Activated T-helper 1 cell treated with anti-CD3 and anti-CD28 coated beads, Interleukin-12 subunit alpha, Interleukin-12 subunit beta, Interleukin-2, Interleukin-4 antibody, amounts not matched to agents 30 ng/mL and 10 ng/mL and 1 ng/mL, durations not matched to agents 14 hours and 24 hours and 36 hours (primary cell): ENCODE measurements at places on chromosomes 2 and 18.

DNA sequence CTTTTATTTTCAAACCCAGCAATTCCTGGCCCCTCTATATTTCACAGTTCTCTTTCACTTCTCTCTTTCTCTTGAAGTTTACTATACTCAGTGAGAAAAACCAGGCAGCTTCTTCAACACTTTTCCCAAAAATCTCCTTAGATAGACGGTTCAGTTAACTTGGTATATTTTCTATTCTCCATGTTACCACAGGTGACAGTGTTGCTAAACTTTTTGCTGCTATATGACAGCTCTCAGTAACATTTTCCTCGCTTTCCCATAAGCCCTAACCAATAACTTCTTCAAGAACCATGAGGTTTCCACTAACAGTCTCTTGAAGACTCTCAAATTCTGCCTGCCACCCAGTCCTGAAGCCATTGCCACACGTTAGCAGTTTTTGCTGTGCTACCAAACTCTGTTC is 45.8 kb downstream of the CYBRD1 start:
- no peak for DNase-seq

DNA sequence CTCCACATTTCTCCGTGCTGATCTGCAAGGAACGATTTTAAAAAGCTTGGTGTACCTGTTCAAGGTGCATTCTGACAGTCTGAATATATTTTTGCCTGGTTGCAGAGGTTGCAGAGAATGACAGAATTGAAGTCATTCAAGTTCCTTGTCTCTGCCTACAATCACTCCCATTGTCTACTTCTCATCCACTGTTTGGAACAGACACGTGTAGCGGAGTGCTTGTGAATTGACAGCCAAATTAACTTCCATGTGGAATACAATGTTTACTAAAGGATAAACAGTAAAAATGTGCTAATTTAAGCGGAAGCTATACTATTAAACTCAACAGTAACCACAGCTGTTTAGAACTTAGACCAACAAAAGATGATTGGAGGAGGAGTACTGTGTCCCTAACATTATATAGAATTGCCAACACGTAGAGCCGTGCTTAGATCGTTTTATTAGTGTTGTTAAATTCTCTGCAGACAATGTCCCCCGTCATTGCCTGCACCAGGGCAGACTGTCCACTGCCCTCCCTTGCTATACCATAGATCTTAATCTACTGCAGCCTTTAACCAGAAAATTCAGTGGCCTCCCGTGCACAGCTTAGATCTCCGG is 87.3 kb upstream of the ZCCHC2 start:
- DNase-seq, result no peak

DNA sequence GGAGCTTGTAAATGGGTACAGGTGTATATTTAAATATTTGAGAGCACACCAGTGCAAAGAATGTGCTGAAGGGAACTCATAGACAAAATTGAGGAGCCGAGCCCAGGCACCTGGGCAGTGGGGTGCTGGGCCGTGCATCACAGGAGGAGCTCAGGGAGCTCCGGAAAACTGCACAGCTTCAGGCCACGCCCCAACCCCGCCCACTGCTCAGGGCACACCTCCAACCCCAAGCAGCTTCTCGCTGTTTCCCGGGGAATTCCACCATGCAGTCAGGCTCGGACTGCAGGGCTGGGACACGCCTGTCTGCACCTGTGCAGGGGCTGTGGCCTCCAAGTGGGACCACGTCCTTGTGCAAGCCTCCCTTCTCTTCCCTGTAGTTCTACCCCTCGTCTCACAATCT is 243.0 kb downstream of the HDAC4 start:
- DNase-seq, result no peak

- no peak for DNase-seq
Observed at GRCh38 chr2:84942964-84943421, 28.0 kb upstream of the KCMF1 start.

GRCh38 chr2:149800624-149801542 is 213.3 kb upstream of the MMADHC start:
- DNase-seq, result no peak

- DNase-seq, result no peak
Observed at GRCh38 chr2:106366204-106366885, 101.9 kb downstream of the RGPD3 start.

DNA sequence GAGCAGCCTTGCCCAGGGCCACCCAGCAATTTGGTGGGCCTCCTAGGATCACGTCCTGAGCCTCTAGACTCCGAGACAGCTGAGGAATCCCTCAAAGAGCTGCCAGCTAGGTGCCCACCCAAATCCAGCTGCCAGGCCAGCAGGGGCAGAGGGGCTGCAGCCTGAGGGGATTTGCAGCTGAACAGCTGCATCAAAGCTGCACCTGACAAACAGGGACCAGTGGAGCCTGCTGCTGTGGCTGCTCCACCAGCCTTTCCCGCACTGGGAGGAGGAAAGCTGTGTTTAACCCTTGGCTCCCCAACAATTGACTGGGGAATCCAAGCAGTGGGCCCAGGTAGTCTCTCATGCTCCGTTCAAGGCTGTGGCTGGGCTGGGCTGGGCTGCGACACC is 8.2 kb downstream of the ADRA2B start:
- no peak for DNase-seq

- DNase-seq, result no peak
Observed at GRCh38 chr2:156448766-156449165, 12.6 kb downstream of the GPD2 start.

DNA sequence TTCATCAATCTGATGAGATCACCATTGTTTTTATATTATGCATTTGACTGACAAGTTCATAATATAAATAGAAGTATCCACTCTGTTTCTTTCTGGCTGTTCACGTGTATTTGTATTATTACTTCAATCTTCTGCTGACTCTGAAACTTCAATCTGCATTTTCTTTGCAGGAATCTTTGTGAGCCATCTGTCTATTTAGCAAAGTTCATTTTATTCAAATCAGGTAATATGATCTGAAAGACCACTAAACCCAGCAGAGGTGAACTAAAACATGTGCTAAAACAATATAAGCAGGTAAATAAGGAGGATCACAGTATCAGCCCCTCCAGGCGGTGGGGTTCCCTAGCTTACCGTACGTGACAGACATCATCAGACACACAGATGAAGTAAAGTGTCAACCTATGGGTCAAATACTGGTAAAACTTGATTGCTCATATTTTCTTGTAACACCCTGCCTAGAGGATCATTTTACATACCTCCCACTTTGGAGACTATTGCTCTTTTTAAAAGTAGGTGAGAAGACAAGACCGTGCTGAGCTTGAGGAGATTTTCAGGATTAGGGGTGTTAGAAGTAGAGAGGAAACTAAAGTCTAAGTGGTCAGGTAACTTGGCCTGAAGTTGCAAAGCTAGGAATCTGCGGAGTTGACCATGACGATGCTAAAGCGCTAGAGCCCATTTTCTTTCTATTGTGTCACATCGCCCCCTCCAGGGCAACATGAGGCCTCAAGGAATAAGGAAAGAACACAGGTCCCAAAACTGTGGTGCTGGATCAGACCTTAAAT is 9.0 kb downstream of the DTNB start:
- DNase-seq, result no peak

GRCh38 chr2:66781804-66782203 is 346.9 kb downstream of the MEIS1 start:
- no peak for DNase-seq

DNA sequence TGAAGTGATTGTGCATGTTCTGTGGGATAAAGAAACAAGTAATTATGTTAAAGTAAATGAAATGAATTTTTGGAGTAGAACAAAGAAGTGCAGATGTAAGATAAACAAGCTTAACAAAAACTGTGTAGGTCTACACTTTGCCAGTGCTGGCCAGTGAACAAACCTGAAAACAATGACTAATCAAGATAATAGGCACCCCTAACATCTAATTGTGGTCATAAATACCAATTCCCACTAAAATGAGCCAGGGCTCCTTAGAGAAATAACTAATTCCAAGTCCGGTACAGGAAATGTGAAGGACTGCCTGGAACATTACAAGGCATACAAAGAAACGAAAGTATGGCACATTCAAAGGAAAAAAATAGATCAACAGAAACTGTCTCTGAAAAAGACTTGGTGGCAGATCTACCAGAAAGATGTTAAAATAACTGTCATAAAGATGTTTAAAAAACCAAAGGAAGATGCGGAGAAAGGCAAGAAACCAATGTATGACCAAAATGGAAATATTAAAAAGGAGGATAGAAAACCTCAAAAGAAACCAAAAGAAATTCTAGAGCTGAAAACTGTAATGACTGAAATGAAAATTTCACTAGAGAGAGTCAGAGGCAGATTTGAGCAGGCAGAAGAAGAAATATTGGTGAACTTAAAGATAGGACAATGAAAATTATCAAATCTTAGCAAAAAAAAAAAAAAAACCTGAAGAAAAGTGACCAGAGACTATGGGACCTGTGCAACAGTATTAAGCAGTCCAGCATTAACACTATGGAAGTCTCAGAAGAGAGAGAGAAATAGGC is 94.7 kb upstream of the SLC66A3 start:
- DNase-seq, result no peak

GRCh38 chr18:31500051-31500688 is 2.2 kb downstream of the DSG2 start:
- DNase-seq, result no peak

- no peak for DNase-seq
Observed at GRCh38 chr2:106272216-106272807, 78.2 kb upstream of the UXS1 start.

GRCh38 chr2:40123326-40123725 is 328.6 kb downstream of the SLC8A1 start:
- no peak for DNase-seq

GRCh38 chr18:12233378-12233777 is 20.8 kb upstream of the CIDEA start:
- DNase-seq, result no peak

GRCh38 chr2:8984855-8985254 is 18.6 kb downstream of the MBOAT2 start:
- DNase-seq, result no peak

GRCh38 chr18:63113899-63114565 is 205.5 kb downstream of the BCL2 start:
- DNase-seq, result no peak

DNA sequence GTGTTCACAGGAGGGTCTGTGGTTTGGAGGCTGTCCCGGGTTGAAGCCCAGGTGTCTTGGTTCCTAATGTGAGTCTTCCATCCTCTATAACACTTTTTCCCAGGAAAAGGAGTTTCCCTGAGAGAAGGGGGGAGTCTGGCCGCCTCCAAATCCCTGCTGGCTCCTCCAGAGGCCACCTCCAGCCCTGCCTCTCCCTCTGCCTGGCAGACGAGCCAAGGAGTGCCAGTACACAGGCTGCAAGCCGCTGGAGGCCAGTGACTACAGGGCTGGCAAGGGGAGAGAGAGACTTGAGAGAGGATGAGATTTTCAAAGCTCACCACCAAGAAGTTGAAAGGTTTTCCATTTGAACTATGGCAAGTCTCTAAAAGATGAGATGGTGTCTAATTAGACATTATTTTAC is 154.2 kb upstream of the ID2 start:
- no peak for DNase-seq

DNA sequence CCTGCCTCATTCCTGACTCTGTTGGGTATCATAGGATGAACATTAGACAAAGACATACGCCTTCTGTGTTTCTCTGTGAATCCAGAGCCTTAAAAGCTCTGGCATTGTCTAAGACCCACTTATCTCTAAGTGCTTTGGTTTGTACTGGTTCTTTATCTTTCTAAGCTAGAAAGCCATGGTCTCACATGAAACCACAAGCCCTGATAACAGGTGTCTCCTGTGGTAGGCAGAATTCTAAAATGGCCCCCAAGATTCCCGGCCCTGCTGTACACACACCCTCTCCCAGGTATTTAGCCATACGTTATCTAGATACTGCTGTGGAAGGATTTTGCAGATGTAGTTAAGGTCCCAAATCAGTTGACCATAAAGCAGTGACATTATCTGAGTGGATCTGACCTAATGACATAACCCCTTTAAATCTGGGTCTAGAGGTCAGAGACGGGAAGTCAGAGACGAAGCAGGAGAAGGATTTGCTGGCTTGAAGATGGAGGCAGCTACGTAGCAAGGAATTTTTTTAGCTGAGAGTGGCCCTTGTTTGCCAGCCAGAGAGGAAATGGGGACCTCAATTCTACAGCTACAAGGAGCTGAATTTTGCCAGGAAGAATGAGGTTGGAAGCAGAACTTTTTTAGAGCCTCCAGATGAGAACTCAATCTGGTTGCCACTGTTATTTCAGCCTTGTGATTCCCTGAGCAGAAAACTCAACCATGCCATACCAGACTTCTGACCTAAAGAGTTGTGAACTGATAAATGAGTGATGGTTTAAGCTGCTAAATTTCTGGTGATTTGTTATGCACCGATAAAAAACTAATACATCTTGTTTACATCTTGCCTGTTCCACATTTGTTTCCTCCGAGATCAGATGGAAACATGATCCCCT is 186.7 kb downstream of the CAMKMT start:
- DNase-seq, result no peak

- DNase-seq, result no peak
Observed at GRCh38 chr2:61590214-61590613, 52.1 kb upstream of the XPO1 start.

GRCh38 chr2:230269715-230270114 is 44.2 kb downstream of the SP140 start:
- DNase-seq, result no peak

- no peak for DNase-seq
Observed at GRCh38 chr18:12290086-12290485, 18.0 kb upstream of the TUBB6 start.

GRCh38 chr18:38263066-38263465 is 697.5 kb upstream of the CELF4 start:
- DNase-seq, result no peak

DNA sequence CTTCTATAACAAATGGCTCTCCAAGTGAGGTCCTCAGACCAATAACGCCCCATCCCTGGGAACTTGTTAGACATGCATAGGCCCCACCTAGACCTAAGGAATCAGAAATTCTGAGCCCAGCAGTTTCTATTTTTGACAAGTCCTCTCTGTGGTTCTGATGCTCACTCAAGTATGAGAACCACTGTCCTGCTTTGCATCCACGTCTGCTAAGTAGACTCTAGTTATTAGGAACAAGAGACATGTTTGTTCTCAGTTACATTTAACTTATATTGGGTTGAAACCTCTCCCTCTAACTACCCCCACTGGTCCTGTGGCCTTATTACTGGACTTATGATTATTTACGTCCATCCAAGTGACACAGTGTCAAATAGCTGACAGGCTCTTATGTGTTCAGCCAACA is 70.3 kb downstream of the TMEM17 start:
- no peak for DNase-seq

DNA sequence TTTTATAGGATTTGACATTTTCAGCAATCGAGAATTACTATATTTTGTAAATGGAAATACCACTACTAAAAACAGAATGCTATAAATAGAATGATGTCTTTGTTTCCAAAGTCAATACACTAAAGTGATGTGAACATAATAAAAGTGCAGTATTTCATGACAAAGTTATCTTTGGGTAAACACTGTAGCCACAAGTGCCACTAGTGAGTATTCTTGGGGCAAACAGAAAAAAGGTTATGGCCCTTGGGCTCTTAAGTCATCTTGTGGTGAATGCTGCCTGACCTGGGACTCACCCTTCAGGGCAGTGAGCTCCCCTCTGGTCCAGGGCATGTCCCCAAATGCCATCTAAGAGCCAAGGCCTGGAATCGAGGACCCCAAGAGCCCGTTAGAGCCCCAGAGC is 99.2 kb upstream of the KYNU start:
- DNase-seq, result no peak

- no peak for DNase-seq
Observed at GRCh38 chr18:51568151-51568550, 370.7 kb upstream of the MEX3C start.
